ENCODE measurements at places on chromosomes 3 and 15.

DNA sequence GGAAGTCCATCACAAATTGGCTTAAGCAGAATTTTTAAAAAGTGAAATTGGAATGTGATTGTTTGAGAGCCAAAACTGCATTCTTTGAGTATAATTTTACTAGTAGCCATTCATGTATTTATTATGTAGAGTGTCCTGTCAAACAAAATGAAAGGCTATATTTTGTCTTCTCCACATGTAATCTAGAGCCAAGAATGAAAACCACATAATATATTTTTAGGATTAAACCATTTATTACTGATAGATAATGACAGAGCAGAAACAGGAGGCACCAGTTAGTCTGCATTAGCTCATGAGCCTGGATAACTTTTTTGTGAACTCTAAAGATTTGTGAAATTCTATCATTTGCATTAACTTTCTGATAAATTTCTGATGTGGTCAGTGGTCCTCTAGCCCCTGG lies 130.2 kb downstream of the FILIP1L start:
- no peak for DNase-seq

GRCh38 chr3:73604451-73604850 lies 20.3 kb downstream of the PDZRN3 start:
- DNase-seq: no peak

- DNase-seq: no peak
Measured at GRCh38 chr15:38555686-38556334, 8.8 kb downstream of the RASGRP1 start.

DNA sequence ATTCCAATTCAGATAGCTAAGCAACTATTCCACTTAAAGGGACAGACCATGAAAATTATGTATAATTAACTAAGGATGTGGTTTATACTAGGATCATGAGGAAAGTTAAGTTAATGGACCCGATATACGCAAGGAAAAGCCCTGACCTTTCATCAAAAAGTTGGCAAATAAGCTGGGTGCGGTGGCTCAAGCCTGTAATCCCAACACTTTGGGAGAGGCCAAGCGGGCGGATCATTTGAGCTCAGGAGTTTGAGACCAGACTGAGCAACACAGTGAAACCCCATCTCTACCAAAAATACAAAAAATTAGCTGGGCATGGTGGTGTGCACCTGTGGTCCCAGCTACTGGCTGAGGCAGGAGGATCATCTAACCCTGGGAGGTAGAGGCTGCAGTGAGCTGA lies 39.6 kb downstream of the SCAP start:
- no peak for DNase-seq

- no peak for DNase-seq
Measured at GRCh38 chr3:71277341-71277740, 306.2 kb downstream of the FOXP1 start.

DNA sequence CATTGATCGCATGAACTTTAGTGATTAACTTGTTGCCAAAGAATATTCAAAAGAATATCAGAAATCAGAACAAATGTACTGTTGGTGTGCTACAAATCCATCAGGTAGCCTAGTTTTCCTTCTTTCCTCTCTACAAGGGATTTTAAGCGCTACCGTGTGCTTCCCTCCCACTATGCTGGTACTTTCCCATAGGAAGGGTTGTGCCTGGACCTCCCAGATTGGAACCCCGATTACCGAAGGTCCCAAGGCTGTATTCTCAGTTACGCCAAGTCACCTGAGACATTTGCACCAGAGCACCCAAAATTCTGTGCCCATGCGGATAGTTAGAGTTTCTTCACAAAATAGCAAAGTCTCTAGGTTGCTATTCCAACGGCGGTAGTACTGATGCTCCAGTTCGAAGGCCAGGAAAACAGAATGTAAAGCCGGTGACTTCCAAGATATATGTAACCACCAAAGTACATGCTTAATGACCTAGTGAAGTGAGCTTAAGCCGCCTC lies 23.4 kb upstream of the GATM start:
- DNase-seq: no peak

- DNase-seq: no peak
Measured at GRCh38 chr3:148746053-148746452, 48.4 kb downstream of the AGTR1 start.

DNA sequence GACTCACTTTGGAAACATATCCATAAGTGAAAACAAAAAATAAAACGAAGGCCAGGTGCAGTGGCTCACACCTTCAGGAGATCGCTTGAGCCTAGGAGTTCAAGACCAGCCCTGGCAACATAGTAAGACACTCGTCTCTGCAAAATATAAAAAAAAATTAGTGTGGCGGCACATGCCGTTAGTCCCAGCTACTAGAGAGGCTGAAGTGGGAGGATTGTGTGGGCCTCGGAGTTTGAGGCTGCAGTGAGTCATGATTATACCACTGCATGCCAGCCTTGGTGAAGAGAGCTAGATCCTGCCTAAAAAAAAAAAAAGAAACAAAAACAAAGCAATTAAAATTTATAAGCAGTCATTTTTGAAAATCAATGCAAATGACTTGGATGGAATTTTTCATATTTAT lies 54.7 kb upstream of the NANOGP8 start:
- DNase-seq: no peak

- no peak for DNase-seq
Measured at GRCh38 chr3:16396202-16396601, 117.3 kb downstream of the RFTN1 start.

DNA sequence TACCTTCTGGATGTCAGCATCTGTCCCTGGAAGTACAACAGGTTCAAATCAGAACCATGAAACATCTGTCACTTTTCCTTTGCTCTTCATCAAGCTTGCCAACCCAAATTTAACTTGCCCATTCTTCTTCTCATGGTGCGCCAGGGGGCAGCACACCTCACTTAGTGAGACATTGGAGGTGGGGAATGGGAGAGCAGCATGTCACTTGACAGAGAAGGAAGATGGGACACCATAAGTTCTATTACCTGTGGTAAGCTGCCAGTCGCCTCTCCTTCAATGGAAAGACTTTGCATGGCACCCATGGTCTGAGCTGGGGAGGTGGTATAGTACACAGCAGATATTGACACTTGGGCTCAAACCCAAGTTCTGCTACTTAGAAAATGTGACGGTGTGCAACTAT lies 2.9 kb downstream of the SCN5A start:
- no peak for DNase-seq

DNA sequence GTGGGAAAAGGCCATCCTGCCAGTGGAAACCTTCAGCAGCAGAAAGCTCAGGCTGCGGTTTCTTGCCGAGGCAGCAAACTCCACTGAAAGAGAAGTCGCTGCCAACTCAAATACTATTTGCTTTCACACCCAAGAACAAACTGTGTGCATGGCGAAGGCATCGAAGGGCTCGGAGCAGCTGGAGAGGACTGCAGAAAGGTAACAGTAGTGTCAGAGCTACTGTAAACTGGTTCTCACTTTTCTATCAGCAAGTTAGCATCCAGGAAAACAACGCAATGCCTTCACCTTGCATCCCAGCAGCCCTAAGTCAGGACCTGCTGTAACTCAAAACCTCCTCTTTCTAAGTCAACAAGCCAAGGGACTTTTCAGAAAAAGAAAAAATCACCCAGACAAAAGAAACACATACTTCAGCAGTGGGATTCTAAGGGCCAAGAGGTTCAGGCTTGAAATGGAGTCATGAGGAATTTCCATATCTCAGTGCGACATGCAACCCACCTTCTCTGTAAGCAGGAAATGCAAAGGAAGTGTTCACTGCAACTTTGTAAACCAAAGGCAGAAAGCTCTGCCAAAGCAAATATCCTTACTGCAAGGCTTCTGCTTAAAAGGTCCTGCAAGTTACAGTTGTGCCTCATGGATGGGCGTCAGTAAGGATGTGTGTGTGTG lies 193.5 kb downstream of the FOXP1 start:
- DNase-seq: no peak

DNA sequence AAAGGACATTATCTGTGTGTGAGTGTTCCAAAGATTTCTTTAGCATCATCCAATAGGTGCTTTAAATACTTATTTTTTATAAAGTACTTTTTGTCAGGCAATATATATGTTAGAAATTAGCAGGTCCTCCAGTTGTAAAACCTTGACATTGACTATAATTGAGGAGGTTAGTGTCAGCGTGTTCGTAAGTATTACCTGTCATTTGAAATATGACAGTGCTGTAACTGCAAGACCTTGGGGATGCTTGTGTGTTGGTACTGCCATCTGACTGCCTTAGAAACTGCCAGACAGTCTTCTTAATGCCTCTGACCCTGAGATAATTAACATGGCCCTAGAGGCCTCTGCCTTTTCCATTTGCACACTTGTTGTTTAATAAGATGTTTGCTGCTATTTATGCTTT lies 170.7 kb downstream of the NAALADL2 start:
- no peak for DNase-seq

GRCh38 chr3:189393598-189393997 lies 221.8 kb downstream of the TPRG1 start:
- no peak for DNase-seq

GRCh38 chr3:16146015-16146730 lies 28.3 kb upstream of the GALNT15 start:
- no peak for DNase-seq

DNA sequence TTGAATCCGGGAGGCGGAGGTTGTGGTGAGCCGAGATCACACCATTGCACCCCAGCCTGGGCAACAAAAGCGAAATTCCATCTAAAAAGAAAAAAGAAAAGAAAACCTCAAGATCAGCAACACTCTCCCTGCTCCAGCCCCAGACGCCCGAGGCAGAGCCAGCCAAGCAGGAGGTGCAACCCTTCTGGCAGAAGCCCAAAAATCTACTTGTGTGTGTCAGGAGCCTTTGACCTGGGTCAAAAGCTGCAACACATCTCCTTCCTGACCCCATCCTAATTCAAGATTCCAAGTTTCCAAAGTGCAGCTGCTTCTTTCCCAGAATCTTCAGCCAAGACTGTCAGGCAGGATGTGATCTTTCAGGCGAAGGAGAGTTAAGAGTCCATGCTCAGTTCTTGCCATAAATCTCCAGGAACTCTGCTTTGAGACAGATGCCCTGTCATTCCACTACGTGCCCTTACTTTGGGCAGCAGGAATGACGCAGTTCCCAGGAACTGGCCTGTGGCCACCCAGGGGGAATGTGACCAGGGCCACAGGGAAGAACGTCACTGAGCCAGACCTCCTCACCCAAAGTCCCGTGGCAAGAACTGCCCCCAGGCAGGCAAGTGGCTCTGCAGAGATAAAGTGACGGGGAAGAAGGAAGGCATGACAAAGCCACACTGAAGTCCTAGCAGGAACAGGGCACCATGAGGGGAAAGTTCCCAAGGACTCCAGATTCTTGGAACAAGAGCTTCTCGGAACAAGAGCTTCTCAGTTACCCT lies 39.4 kb downstream of the SH3BP5 start:
- DNase-seq: no peak

GRCh38 chr15:52496776-52497470 lies 31.8 kb downstream of the MYO5A start:
- DNase-seq: no peak

- DNase-seq: no peak
Measured at GRCh38 chr15:39199076-39199475, 381.8 kb upstream of the THBS1 start.

GRCh38 chr3:158918008-158918407 lies 116.2 kb downstream of the MFSD1 start:
- no peak for DNase-seq

DNA sequence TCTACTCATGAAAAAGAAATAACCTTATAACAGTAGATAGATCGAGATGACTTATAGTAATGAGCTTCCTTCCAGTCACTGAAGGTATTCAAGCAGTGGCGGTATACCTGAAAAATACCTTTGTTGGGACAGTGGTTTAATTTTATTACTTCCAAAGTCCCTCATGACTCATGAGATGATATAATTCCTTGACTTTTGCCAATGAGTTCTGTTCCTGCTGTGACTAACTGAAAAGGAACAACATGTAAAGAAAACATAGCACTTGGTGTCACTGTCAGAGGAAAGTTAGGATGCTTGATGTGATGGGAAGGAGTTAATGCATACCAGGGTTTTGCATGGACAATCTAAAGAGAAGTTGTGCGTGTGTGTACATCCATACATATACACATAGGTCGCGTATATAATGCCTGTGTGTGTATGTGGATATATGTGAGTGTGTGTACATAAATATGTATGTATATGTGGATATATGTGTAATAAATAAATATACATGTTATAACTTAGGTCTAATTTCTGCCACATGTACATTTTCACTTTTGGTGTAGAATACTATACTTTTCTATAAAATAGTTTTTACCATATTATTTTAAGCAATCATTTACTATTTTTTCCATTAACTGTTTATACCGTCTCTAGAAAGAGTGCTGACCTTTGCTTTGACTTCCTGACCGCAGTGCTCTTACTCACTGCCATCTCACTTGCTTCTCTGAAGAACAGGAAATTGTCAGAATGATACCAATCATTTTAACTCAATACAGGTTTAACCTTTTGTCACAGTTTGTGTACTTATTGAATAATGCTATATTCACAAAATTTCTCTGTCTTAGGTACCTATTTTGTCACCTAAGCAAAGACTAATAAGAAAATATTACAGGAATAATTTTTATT lies 12.6 kb upstream of the PAK2 start:
- DNase-seq: no peak

DNA sequence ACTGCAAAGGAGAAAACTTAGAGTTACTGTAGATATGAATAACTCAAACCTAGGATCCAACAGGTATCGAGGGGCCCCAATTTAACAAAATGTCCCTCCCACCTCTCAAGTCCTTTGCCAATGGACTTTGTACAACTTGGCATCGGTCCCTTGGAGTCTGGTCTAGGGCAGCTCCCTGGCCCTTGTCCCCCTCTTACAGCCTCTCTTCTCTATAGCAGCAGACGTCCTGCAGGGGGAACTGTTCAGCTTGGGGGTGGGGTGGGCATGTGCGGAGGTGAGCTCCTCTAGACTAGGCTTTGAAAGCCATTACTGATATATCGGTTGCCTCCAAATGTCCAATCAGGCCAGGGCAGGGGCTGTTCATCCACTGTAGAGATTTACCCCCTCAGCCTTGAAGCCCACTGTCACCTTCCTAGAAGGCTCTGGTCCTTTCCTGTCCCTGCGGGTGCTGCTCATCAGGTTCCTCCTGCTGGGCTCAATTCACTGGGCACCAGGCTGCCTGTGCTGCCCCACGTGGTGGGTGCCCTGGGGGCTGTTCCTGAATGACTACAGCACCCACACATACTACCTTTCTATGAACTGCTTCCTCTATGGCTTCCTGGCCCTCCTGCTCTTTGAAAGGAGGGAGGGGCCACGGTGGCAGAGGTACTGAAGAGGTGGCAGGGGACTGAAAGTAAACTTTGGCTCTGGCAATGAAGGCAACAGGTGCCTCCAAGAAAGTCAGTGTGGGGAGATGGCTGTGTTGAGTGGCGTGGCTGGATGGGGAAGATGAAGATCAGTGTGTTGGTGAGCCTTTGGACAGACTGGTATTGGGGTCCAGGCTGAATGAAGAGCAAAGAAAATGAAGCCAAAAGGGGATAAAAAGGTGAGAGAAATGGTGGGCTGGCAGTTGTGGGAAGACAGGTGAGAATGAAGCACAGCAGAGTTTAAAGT lies 78.8 kb upstream of the MEX3B start:
- DNase-seq: no peak

DNA sequence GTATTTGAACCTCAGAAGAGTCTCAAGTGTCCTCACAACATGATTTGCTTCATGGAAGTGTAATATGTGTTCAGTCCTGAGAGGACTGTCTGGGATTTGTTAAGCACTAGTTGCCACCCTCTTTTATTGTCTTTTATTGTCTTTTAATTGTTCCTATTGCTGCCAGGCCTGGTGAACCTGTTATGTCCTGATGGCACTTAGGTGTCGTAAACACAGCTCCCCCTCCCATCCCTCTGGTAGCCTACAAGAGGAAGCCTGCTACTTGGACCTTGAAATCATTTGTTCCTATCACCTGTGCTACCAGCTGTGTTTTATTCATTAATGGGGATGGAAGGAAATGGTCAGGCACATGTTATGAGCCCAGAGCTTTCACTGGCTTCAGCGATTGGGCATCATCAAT lies 19.3 kb downstream of the CCNB2 start:
- DNase-seq: no peak

GRCh38 chr3:10281951-10282350 lies 10.8 kb downstream of the GHRL start:
- no peak for DNase-seq

Measured in activated gamma-delta T cell treated with Interleukin-2 at 50 U/mL for 16 hours (primary cell).